CD4-positive, alpha-beta T cell (primary cell): ENCODE measurements at places on chromosomes 11 and 22.

- DNase-seq = no peak
Observed at GRCh38 chr11:27603376-27603990, 96.8 kb downstream of the BDNF start.

GRCh38 chr11:32433914-32434355 lies 1.4 kb downstream of the WT1 start:
- no peak for DNase-seq

DNA sequence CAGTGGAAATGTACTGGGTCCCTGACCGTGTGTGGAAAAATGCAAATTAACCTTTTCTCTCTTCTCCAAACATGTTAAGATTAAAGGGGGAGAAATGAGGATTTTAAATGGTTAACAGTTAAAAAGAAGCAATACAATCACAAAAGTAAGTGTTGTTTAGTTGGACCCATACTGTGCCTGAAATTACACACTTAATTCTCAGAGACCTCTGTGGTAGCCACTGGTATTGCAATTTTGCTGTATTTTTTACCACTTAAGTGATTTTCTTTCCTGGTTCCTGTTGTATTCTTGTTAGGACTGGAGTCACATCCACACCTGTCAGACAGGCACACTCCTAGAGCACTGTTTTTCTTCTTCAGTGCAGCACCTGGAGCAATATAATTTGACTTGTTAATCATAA lies 179.6 kb upstream of the PDGFD start:
- DNase-seq = no peak

- no peak for DNase-seq
Observed at GRCh38 chr22:46104881-46105493, 45.3 kb upstream of the PPARA start.

DNA sequence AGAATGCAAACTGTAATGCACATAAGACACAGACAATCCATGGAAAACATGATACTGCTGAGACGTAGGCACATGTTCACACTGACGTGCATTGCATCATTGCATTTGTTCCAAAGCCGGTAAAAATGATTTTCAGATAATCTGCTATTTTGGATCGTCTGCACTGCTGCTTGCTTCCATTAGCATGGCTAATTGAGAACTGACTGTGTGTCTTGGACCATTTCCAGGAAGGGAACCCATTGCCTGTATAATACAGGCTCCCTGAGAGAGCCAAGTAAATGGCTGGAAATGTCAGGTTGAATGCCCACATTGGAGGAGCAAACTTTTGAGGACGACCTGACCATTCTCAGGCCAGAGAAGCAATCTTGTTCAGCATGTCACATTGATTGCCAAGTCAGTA lies 304.8 kb downstream of the ST3GAL4 start:
- DNase-seq = no peak

GRCh38 chr22:39920134-39920743 lies 19.4 kb downstream of the GRAP2 start:
- peak; percentile 36 for DNase-seq
